ENCODE measurements at places on chromosomes 11 and 22.

- DNase-seq: no peak
These were observed 1.7 kb downstream of the SMTN start for GRCh38 chr22:31082606-31083376.

- no peak for DNase-seq
These were observed 356.9 kb upstream of the CCDC90B start for GRCh38 chr11:83643115-83643514.

GRCh38 chr22:37492428-37493344, 6.5 kb upstream of the MFNG start:
- DNase-seq: no peak

GRCh38 chr22:29260601-29261315, 7.0 kb downstream of the RHBDD3 start:
- no peak for DNase-seq

GRCh38 chr11:15258433-15259165, 143.9 kb downstream of the INSC start:
- DNase-seq: no peak
